ENCODE measurements at places on chromosomes 1 and 21.
A peak's percentile ranks its signal among the peaks of the same experiment; 100 is the strongest.

- no peak for DNase-seq
These were observed 221.1 kb downstream of the KCNJ6 start for GRCh38 chr21:37695111-37695510.

- no peak for DNase-seq
These were observed 189.1 kb upstream of the POU3F1 start for GRCh38 chr1:38235705-38236104.

DNA sequence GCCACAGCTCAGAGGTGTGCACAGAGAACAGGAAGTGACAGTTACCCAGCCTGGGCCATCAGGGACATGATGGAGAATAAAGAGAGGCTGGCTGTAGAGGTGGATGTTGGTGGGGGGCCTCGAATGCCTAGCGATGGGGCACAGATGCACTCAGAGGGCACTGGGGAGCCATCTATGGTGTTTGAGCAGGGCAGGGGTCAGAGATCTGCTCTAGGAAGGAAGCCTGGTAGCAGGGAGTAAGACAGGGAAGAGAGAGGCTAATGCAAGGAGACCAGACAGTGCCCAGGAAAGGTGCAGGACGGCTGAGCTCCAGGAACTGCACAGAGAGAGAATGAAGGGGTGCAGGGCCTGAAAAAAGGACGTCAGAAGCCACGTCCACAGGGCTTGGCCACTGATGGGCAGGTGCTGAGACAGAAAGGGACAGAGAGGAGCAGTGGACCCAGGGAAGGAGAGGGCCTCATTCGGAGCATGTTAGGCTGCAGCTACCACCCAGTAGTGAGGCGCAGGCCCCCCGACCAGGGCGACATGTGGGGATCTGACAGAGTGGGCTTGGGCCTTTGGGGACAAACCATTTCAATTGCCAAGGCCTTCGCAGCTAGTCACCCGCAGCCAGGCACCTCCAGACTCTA lies 1.1 kb upstream of the KCNAB2 start:
- no peak for DNase-seq

GRCh38 chr1:213585402-213585801 lies 402.4 kb upstream of the PROX1 start:
- DNase-seq: peak; percentile 78

DNA sequence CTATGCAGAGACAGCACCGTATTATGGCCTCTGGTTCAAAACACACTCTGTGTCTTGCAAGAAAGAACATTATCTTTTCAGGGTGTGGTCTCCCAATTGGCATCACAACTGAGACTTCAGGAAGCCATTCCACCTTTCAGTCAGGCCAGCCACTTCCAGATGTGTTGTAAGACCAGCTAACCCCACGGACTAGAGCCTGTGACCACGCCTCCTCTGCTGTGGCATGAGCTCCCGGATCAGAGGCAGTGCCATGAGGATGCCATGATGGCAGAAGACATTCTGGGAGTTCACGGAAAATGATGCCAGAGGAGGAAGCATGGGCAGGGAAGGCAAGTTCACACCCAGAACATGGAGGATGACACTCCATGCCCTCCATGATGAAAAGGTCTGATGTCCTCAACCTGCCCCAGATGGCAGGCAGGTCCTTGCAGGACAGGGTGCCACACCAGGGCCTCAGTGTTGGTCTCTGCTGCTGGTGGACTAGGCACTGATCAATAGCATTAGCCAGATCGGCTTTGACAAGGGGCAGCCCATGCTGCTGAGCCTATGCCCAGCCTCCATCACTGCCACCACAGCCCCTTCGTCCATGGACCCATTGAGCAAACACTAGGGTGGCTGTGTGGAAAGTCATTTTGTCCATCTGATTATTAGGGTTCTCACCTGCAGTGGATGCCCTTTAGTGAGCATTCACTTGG lies 341.6 kb downstream of the MATN1 start:
- no peak for DNase-seq

- DNase-seq: no peak
These were observed 20.1 kb downstream of the URB1 start for GRCh38 chr21:32372755-32373154.

- no peak for DNase-seq
These were observed 59.9 kb downstream of the ZBTB17 start for GRCh38 chr1:15915991-15916390.

DNA sequence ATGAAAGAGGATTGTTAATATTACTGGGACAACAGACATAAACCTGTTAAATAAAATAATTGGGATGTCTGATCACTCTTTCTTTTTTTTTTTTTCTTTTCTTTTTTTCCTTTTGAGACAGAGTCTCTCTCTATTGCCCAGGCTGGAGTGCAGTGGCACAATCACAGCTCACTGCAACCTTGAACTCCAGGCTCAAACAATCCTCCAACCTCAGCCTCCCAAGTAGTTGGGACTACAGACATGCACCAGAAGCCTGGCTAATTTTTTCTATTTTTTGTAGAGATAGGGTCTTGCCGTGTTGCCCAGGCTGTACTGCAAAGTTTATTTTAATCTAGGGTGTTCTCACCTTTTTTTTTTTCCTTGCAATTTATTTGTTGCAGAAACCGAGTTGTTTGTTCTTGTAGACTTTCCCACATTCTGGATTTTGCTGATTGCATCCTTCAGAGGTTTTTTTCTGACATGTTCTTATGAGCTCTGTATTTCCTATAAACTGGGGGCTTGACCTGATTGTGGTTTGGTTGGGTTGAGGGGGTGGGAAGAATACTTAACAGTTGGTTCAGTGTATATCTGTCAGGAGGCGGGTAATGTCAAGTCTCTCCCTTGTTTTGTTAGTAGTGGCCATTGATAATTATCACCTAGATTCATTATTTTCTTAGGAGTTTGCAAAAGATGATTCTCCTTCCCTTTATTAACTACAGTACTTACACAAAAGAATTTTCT lies 125.2 kb downstream of the MAST2 start:
- DNase-seq: no peak

DNA sequence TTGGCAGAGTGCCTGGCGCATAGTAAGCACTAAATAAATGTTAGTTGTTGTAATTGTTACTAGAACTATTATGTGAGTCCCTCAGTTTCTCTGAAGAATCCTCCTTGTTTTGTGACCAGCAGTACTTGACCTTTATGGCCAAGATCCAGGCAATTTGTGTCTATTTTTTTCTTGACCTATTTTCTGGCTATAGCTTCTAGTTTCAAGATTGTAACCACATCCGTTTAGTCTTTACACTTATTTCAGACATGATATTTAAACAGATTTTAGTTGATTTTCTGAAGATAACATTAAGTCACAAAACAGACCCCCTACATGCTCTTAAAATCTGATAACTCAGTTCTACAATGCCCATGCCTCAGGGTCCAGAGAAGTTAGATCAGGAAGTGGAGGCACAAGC lies 50.3 kb downstream of the CDC7 start:
- DNase-seq: no peak

- DNase-seq: peak; percentile 60
These were observed 1.6 kb downstream of the CLIC6 start for GRCh38 chr21:34670220-34670961.

GRCh38 chr1:20962576-20963258 lies 175.6 kb upstream of the HP1BP3 start:
- DNase-seq: no peak

GRCh38 chr1:244011786-244012185 lies 39.3 kb upstream of the ZBTB18 start:
- DNase-seq: no peak

DNA sequence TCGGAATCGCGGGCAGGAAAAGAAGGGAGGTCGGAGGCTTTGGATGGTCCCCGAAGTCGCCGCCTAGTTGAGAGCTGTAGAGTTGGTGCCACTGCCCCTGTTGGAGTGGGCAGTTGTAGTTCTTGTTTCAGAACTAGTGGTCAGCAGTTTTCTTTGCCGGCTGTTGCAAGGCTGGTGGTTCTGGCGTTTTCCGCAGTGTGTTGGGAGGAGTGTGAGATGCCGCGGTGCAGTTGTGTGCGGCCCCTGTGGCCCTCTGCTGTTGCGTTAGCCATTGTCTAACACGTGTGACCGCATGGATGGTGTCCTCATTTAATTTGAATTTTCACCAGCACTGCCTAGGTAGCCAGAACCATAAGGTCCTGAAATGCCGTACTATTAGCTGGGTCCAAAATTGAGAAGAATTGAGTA lies 1.4 kb downstream of the ARF1 start:
- DNase-seq: peak; percentile 35

GRCh38 chr1:198544265-198544664 lies 3.8 kb upstream of the ATP6V1G3 start:
- DNase-seq: no peak

DNA sequence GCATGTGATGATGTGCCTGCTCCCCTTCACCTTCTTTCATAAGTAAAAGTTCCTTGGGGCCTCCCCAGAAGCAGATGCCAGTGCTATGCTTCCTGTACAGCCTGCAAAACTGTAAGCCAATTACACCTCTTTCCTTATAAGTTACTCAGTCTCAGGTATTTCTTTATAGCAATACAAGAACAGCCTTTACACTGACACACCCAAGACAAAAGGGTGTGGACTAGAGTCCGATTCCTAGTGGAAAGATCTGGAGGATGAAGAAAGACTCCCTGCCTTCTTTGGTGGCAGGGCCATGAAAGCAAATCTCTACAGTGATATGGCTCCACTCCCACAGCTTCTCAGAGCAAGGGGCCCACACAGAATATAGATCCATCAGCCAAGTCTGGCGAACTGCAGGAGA lies 209.7 kb upstream of the ST6GALNAC5 start:
- peak; percentile 25 for DNase-seq

DNA sequence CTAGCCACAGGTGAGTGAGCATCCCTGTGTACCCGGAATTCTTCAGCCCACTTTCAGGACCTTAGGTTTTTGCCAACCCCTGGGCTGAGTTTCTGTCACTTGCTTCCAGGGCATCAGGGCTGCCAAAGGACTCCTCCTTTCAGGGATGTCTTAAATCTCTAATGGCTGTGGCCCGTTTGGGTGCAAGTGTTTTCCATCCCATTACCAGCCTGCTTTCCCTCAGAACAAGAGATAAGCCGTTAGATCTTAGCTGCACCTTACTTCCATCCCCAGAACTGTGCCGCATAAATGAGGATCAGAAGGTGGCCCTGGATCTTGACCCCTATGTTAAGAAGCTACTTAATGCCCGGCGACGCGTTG lies 652 bp downstream of the SNAPIN start:
- no peak for DNase-seq

DNA sequence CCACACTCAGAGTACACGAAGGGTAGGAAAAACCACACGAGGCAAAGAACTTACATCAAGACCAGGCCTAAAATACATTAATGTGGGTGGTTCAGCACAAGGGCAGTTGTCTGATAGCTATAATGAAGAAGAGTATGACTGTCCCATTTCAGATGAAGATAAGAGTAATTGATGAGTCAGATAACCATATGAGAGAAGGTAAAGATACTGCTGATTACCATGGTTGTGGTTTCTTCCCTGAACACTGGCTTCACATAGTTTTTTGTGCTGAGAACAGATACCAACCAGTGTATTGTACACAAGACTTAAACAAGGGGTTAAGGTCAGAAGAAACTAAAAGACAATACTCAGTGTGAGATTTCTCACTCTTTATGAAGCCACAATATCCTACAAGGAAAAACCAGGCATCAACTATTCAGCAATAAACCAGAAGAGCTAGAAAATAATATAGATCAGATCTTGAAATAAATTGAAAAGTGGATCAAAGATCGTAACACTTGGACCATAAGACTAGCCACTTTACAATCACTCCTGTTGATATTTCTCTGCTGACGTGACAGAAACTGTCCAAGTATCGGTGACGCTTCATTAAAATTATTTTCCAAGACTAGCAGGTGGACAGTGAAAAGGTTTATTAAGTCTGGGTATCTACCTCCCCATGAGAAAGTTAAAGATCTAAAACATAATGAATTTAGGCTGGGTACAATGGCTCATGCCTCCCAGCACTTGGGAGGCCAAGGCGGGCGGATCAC lies 28.6 kb downstream of the PUM1 start:
- DNase-seq: no peak

DNA sequence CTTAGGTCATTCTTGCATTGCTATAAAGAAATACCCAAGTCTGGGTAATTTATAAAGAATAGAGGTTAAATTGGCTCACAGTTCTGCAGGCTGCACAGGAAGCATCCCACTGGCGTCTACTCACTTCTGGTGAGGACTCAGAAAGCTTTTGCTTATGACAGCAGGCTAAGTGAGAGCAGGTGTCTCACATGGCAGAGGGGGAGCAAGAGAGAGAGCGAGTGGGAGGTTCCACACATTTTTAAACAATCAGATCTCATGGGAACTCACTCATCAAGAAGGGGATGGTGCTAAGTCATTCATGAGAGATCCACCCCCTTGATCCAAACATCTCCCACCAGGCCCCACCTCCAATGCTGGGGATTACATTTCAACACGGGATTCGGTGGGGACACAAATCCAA lies 13.6 kb upstream of the RGS4 start:
- DNase-seq: no peak

GRCh38 chr1:59199719-59200376 lies 97.0 kb upstream of the FGGY start:
- peak; percentile 44 for DNase-seq

- no peak for DNase-seq
These were observed 110.3 kb downstream of the PTPN14 start for GRCh38 chr1:214441119-214441518.

DNA sequence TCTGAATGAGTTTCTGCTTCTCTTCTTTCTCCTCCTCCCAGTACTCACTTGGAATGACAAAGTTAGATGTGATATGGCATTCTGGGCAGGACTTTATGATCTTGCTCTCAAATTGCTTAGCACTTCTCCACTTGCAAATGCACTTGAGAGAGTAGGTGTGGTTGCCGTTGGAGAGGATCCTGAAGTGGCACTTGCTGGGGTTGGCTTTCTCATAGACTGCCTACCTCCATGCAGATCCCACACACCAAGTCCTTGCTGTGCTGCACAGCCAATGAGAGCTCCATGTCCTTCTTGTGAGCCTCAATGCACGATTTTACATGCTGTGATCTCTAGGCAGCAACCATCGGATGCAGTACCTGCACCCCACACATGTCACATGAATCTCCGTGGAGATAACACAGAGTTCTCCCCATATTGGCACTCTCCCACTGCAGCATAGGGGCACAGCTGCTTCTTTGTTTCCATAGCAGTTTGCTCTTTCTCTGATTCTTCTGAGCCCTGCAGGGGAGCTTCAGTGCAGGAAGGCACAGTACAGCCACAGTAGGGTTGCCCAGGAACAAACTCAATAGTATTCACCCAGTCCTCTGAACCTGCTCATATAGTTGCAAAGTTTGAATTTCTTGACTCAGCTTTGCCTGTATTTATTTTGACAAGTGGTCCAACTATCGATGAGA lies 45.2 kb downstream of the ZNF691 start:
- no peak for DNase-seq

DNA sequence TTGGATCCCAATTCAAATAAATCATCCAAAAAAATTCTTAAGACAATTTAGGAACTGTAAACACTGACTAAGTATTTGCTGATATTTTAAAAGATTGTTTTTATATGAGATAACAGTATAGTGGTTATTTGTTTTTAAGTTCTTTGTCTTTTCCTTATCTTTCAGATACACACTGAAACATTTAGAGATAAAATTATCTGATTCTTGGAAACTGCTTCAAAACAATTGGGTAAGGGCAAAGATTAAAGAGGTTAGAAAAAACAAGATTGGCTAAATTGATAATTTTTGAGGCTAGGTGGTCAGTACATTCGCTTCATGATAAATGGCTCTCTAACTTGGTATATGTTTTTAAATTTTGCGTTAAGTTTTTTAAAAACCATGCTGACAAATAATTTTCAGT lies 117.3 kb downstream of the PSMG1 start:
- DNase-seq: no peak

- peak; percentile 56 for DNase-seq
These were observed 1.3 kb downstream of the DYRK1A start for GRCh38 chr21:37367703-37368540.

GRCh38 chr1:59025898-59026426 lies 242.1 kb upstream of the JUN start:
- no peak for DNase-seq

All from colonic mucosa (tissue), 4 donors.